NCI-H1694 treated with DMSO at 0.1 percent for 48 hours (cell line): ENCODE measurements at places on chromosomes 16 and 17.
A peak's percentile ranks its signal among the peaks of the same experiment; 100 is the strongest.

DNA sequence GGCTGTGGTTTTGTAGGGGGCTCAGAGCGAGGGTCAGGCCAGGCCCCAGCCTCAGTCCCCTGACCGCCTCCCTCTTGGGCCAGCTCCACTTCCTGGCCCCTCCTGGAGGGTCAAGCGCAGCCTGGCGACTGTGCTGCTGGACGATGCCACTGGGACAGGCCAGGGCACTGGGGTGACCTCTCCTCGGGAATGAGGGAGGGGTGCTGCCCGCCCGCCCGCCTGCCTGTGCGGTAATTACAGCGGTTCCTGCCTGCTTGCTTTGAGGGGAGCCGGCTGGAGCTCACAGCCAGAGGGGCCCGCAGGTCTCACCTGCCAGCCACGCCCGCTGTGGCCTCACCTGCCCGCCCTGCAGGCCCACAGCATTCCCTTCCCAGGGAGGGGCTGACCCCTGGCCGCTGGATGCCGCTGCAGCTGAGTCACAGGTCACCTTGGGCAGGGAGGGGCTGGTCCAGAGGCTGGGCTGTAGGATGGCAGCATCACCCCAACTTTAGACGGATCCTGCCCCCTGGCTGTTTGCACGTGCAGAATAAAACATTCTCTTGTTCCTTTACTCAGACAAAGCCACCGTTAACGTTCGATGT lies 76.7 kb upstream of the CBX4 start:
- no peak for DNase-seq

GRCh38 chr17:6901086-6901485 lies 69.6 kb upstream of the TEKT1 start:
- DNase-seq: no peak

DNA sequence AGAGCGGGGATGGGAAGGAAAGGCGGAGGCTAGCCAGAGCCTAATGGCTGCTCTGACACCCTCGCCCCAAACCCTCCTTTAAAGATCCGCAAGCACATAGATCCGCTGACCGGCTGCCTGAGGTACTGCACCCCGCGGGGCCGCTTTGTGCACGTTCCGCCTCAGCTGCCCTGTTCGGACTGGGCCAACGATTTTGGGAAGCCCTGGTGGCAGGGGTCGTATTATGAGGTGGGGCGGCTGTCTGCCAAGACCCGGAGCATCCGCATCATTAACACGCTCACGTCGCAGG lies 663 bp downstream of the CYB5D1 start:
- DNase-seq: no peak

GRCh38 chr17:57091186-57091618 lies 6.2 kb downstream of the AKAP1 start:
- DNase-seq: no peak

- DNase-seq: no peak
Observed at GRCh38 chr17:40022497-40022896, 7.3 kb downstream of the CSF3 start.

DNA sequence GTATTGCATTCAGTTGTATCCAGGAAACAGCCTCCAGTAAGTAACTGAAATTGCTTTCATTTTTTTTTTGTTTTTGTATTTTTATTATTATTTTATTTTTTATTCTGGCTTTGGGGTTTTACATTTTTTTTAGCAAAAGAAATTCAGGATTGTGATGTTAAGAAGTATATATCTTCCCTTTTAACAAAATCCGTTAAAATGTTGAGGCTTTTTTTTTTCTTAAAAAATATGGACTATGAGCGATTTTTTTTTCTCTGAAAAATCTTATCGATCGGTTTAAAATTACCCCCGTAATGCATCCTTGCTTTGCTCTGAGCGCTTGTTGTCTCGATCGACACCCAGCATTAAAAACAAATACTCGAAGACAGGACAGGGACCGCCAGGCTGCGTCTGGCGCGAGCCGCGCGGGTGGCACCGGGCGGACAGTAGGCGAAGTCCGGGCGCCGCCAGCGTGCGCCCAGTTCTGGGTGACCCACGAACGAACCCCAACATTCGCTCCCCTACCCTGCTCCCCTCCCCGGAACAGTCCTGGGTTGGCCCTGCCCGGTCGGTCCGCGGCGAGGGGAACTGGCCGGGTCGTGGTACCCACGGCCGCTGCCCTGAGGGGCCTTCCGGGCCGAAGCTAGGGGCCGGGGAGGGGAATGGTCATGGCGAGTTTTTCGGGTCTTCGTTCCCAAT lies 482 bp downstream of the BAHCC1 start:
- peak; percentile 69 for DNase-seq

DNA sequence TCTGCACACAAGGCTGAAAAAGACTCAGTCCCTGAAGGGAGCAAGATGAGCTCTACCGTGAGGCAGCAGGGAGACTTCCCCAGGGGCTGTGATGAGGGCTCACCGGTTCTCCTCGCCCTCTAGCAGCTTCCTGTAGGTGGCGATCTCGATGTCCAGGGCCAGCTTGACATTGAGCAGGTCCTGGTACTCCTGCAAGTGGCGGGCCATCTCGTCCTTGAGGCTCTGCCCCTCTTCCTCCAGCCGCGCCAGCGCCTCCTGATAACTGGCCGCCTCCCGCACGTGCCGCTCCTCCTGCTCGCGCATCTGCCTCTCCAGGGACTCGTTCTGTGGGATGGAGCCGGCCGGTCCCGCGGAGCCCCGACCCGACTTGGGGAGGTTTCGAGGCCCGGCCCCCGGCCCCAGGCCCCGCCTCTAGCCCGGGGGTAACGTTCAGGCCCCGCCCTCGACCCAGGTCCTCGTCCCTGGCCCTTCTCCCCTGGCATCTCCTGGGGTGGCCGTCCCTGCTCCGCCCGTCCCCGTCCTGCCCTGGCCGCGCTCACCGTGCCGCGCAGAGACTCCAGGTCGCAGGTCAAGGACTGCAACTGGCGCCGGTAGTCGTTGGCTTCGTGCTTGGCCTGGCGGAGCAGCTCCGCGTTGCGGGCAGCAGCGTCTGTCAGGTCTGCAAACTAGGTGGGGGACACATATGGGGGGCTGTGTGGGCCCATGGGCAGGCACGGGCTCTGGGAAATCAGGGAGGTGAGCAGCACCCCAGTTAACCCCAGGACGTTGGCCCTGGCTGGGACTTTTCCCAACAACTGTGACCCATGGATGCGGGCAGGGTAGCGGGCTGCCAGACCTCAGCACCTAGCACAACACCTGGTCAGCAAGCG lies 3.9 kb downstream of the GFAP start:
- peak; percentile 35 for DNase-seq

DNA sequence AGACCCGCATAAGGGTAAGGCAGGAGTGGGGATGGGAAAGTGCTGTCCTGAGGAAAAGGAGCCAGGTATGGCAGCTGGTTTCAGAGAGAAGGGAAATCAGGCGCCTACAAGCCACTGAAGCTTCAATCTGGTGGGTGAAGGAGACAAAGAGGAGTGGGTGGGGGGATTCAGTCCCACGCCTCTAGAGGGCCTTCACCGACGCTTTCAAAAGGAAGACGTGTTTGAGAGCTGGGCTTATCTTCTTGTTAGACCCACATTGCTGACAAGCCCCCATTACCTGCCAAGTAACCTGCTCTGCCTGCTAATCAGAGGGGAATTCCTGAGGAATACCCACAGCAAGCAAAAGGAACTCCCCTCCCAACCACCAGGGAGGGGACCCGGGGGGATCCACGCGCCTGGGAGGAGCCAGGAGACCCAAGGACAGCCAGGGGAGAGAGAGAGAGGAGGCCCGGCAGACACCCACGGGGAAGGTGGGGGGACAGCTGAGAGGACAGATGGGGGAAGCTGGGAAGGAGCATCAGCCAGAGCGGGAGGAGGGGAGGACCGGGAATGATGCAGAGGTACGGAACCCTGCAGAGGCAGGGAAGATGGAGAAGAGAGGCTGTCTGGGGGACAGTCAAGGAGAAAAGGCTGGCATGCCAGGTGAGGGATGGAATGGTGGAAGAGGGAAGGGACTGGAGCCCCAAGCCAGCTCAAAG lies 1.0 kb downstream of the MTMR4 start:
- DNase-seq: no peak

DNA sequence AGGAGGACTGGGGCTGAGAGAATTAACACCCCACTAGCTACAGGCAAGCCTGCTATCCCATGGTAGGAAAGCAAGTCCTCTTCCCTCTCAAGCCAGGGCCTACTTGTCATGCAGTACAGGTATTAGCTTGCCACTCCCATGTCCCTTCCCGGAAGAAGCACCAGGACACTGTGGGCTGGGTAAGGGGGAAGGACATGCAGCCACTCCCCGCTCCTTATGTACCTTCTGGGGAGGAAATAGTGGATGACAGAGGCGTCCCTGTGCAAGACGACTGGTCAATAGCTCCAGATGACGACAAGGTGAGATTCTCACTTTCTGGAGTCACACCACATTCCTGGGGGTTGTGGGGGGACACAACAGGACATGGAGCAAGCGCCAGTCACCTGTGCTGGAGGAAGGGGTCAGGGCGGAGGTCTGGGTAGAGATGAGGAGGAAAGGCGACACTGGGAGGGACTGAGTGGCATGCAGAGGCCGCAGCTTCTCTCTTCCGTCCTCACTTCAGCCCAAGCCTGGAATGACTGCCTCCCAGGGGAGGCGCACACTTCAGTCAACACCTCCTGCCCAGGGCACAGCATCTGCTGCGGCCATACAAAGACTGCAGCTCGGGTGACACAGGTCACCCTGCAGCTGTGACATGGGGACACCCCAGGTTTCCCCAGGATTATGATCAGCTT lies 15.1 kb upstream of the FOXJ1 start:
- DNase-seq: no peak
